ENCODE measurements at places on chromosomes 7 and 10.

DNA sequence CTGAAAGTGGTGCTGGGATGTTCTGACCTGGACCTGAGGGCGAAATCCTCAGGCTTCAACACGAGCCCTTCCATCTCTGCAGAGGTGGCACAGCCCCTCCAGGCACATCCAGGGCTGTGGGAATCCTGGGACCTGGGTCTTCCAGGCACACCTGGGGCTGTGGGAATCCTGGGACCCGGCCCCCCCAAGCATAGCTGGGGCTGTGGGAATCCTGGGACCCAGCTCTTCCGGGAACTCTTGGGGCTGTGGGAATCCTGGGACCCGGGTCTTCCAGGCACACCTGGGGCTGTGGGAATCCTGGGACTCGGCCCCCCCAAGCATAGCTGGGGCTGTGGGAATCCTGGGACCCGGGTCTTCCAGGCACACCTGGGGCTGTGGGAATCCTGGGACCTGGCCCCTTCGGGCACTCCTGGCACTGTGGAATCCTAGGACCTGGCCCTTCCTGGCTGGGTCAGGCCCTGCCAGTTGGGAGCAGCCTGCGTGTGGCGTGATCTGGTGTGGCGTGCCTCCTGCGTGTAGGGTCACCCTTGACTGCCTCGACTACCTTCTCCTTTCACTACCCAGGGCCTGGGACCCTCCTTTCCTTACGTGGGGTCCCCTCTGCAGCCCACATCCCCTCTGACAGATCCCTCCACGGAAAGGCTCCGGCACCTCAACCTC, 124.0 kb downstream of the WDR37 start:
- no peak for DNase-seq

DNA sequence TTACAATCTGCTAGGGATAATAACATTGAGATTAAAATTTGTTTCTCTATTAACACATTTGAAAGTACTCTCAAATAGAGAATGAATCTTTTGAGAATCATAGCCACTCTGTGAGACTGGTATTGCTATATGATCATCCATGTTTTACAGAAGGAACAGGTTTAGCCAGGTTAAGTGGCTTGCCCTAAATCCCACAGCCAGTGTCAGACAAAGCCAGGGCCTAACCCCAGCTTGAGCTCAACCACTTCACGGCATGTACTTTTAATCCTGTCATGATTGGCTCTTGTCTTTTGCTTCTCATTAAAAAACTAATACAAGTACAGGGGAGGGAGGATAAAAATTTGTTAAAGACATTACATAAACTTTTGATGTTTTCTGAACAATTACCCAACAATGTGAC, 3.8 kb upstream of the ZNRF2 start:
- no peak for DNase-seq

GRCh38 chr7:67875558-67875957, 878.9 kb downstream of the TYW1 start:
- no peak for DNase-seq

DNA sequence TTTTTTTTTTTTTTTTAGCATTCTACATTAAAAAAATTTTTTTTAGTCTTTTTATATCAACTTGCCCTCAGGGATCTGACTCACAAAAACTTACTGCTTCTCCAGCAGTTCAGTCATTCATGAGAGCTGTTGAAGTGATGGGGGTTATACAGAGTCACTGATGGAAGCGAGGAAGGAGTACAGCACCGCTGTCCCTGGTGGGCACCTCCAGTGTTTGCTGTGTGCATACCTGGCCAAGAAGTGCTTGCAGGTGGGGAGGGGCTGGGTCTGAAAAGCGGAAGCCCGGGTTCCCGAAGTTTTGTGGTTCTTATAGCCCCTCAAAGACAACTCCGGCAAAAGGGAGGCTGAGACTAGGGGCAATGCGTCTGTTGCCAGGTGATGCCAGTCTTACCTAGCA, 46.2 kb downstream of the MINDY4 start:
- DNase-seq = no peak

GRCh38 chr7:119711104-119711503, 561.9 kb upstream of the KCND2 start:
- DNase-seq = no peak

GRCh38 chr10:132022241-132022640, 40.5 kb upstream of the BNIP3 start:
- no peak for DNase-seq

GRCh38 chr10:6204063-6204340, 1.3 kb downstream of the PFKFB3 start:
- DNase-seq = peak; percentile 67

DNA sequence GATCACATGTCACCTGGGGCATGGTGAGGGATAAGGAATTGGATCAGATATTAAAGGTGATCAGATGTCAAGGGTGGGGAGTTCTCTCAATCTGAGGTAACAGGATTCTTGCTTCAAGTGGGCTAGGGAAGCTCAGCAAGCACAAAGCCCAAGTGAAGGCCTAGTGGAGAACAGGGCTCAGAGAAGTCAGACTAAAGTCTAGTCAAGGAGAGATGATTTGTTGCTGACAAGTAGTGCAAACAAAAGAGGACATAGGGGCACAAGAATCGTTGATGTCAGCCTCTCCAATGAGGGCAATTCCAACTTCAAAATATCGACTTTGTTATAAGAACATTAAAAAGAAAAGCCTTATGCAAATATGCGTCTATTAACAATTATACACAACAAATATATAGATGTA, 852.8 kb upstream of the CELF2 start:
- no peak for DNase-seq

- DNase-seq = no peak
Measured at GRCh38 chr7:18016547-18017444, 10.8 kb downstream of the PRPS1L1 start.

DNA sequence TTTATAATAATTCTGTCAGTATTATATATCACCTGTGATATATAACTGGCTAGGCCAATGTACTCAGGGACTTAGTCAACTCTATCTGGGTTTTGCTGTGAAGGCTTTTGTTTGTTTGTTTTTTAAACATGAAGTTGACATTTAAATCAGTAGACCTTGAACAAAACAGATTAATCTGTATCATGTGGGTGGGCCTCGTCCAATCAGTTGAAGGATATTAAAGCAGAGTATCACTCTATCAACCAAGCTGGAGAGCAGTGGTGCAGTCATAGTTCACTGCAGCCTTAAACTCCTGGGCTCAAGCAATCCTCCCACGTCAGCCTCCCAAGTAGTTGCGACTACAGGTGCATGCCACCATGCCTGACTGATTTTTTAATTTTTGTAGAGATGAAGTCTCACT, 870.2 kb downstream of the TYW1 start:
- no peak for DNase-seq

- DNase-seq = no peak
Measured at GRCh38 chr7:156540619-156541165, 99.9 kb upstream of the RNF32 start.
